GM23338 (cell line): ENCODE measurements at places on chromosomes 7 and 10.

DNA sequence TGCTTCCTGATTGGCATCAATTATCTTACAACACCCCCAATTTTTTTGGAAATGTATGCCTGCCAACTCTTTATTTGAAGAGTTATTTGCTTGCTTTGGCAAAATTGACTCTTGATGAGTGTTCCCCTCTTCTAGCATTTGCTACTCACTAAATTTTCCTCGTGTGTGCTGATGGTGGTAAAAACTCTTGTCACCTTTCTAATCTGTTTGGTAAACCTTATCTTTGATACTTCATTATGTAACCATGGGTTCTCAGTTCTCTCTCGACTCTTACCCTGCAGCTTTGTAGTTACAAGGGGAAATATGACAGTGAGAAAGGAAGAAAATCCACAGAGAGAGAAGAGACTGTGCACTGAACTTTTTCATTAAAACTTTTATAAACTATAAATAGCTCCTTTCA, 102.5 kb downstream of the CDK14 start:
- no peak for DNase-seq

DNA sequence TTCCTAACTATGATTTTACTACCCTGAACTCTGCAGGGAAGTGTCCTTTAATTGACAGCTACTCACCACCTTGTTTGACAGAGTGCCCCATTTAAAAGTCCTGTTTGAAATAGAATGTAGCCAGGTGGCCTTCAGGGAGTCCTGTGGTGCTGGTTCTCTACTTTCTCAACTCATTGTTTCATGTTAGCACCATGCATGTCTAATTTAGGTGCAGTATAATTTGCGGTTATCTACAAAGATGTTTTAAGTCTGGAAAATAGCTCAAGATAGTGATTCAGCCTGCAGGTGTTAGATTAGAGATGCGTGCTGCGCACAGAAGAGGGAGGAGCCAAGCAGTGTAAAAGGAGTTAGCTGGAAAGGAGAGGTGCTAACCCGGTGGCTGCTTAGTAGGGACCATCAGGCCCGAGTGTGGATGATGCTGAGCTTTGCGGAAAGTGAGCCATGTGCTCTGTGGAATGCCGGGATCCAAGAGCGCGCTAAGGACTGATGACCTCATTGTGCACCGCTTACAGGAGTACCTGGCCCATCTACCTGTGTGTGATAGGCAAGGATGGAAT, 1.2 kb downstream of the CCM2 start:
- peak; percentile 71 for DNase-seq

- no peak for DNase-seq
Observed at GRCh38 chr10:22322641-22323160, 1.8 kb downstream of the BMI1 start.

DNA sequence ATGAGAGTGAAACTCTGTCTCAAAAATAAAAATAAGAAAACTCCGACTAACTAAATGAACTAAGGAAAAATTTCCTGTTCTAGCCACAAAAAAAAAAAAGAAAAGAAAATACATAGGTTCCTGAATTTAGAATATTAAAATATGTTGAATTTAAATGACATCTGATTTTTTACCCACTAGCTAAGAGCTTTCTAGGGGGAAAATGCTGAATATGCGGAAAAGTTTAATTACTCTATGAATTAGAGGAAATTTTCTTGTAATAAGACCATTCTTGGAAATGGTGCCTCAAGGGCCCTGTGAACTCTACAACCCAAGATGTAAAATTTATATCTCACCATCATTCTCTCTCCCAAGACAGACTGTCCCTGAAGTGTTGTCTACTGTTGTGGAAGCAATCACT, 165.0 kb upstream of the CALN1 start:
- DNase-seq, result no peak

DNA sequence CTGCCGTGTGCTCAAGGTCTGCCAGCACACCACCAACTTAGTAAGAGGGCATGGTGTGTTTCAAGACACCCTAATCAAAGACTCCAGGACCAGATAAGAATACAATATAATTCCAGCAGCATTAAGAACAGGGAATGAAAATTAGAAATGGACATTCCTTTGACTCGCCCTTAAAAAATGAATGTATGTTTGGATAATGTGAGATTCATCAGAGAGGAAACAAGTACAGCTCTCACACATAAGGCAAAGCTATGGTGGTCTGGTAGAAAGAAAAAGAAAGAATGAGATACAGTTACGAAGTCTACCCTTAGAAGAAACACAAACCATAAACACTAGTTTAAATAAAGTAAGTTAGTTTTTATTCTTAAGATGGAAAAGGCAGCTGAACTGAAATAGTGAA, 174.8 kb upstream of the ANK3 start:
- no peak for DNase-seq
